Lung (tissue), 17 donors: ENCODE measurements at places on chromosomes 11 and 22. TPM values are rescaled to one million over a fixed set of nuclear protein-coding genes. Genes with fewer than 3 reads are reported as not detected.
A peak's percentile ranks its signal among the peaks of the same experiment; 100 is the strongest.

DNA sequence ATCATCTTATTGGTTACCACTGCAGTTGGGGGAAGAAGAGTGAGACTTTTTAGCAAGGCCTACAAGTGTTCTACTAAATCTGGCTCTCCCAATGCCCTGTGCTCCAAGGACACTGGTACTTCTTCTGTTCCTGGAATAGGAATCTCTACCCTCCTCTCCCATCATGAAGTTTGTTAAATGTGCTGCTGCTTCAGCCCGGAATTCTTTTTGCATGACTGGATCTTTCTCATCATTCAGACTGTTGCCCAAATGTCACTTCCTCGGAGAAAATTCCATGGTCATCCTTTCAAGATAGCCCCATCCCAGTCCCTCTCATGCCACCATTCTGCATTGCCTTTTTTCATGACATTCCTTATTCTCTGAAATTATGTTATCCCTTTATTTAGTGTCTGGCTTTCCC is 400.8 kb downstream of the SOX6 start:
- H3K27ac ChIP-seq: no peak overlapping the region

- H3K4me3 ChIP-seq: no peak overlapping the region
- DNase-seq: no peak
- H3K36me3 ChIP-seq: no peaks in the 10 kb centered on the region
- H3K27ac ChIP-seq: no peak overlapping the region
These were observed 336 bp upstream of the LIF start for GRCh38 chr22:30246814-30247376.

The OR5L2 gene
- not detected for total RNA-seq

DNA sequence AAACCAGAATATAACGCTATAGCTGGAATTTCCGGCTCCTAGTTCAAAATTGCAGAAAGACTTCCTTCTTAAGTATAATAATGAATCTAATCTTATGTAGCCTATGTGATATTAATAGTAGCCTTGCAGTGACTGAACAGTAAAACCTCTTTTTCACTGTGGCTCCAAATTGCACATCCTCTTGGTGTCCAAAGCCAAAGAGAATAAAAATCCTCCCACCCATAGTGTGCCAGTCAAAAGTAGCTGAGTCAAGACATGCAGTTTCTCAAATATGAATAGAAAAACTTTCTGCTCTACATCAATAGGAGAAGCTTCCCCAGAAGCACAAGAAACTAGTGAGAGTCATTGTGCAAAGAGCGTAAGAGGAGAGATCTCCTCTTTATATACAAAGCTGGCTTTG is 76.0 kb upstream of the PICALM start:
- no peaks in the 10 kb centered on the region for H3K36me3 ChIP-seq
- DNase-seq: no peak
- no peaks in the 10 kb centered on the region for H3K27me3 ChIP-seq
- peaks cover 5% of the 10 kb centered on the region for H3K4me1 ChIP-seq

GRCh38 chr11:73389134-73389525 is 12.9 kb downstream of the RELT start:
- DNase-seq: no peak
- no peak overlapping the region for H3K27ac ChIP-seq
- no peak overlapping the region for H3K4me3 ChIP-seq
- no peaks in the 10 kb centered on the region for H3K36me3 ChIP-seq
- no peaks in the 10 kb centered on the region for H3K27me3 ChIP-seq
- H3K4me1 ChIP-seq: peaks cover 28% of the 10 kb centered on the region

The LUZP2 gene
- not detected for total RNA-seq

- H3K36me3 ChIP-seq: no peaks in the 10 kb centered on the region
- H3K4me1 ChIP-seq: no peaks in the 10 kb centered on the region
- no peaks in the 10 kb centered on the region for H3K27me3 ChIP-seq
- H3K4me3 ChIP-seq: no peak overlapping the region
- H3K27ac ChIP-seq: no peak overlapping the region
These were observed 82.8 kb downstream of the SPATA19 start for GRCh38 chr11:133762538-133762937.

The JRKL gene
- 20.2 TPM for total RNA-seq

- H3K4me3 ChIP-seq: no peak overlapping the region
- H3K4me1 ChIP-seq: no peaks in the 10 kb centered on the region
- peak overlapping the region; percentile 66 for H3K27ac ChIP-seq
- no peak for DNase-seq
- H3K27me3 ChIP-seq: no peaks in the 10 kb centered on the region
- peaks cover 58% of the 10 kb centered on the region for H3K36me3 ChIP-seq
These were observed 10.7 kb downstream of the PCSK7 start for GRCh38 chr11:117220999-117221774.

The ANKK1 gene
- total RNA-seq: 1.1 TPM

DNA sequence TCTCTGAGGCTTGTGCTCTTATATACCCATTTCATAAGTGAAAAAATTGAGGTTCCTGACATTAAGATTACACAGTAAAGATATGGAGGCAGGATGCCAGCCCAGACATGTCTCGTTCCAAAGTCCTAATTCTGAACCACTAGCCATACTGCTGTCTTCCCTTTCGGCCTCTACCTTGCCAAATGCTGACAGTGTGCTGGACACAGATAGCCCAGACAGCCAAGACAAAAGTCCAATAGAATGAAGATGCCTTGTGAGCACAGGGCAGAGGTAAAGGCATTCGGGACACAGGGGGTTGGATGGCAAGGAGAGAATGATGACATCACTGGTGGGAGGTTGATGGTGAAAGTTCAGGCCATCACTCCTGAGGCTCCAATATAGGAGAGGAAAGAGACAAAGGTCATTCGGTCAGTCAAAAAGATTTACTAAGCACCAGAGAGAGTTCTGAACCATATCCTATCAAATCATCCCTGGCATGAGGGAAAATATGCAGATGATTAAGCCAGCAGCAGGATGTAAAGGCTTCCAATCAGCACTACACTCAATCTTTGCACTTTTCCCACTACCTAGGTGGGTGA is 174.0 kb upstream of the MTMR2 start:
- H3K4me1 ChIP-seq: peaks cover 18% of the 10 kb centered on the region
- H3K36me3 ChIP-seq: peaks cover 5% of the 10 kb centered on the region
- no peak for DNase-seq
- no peaks in the 10 kb centered on the region for H3K27me3 ChIP-seq

The FAM181B gene
- total RNA-seq: 0.21 TPM

- H3K4me1 ChIP-seq: peaks cover 4% of the 10 kb centered on the region
- peak; percentile 37 for DNase-seq
- no peak overlapping the region for H3K4me3 ChIP-seq
These were observed 2.8 kb upstream of the DBX1 start for GRCh38 chr11:20162824-20163782.

DNA sequence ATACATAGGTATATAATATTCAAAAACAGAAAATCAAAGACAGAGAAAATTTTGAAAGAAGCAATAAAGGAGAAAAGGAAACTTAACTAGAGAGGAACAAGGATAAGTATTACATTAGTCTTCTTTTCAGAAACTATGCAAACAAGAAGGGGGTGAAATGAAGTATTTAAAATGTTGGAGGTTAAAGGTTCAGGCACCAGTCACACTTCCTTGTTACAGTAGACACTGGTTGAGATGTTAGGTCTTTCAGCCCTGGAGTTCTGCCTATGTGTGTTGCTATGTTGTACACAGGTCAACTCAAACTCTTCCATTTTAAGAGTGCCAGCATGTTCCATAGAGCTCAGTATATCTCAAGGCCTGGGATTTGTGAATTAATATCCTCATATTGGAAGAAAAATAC is 6.0 kb upstream of the MS4A4A start:
- no peak overlapping the region for H3K4me3 ChIP-seq
- no peak for DNase-seq
- no peaks in the 10 kb centered on the region for H3K27me3 ChIP-seq
- H3K27ac ChIP-seq: no peak overlapping the region

- no peak overlapping the region for H3K27ac ChIP-seq
- DNase-seq: no peak
- H3K27me3 ChIP-seq: no peaks in the 10 kb centered on the region
- H3K4me1 ChIP-seq: no peaks in the 10 kb centered on the region
- no peaks in the 10 kb centered on the region for H3K36me3 ChIP-seq
- H3K4me3 ChIP-seq: no peak overlapping the region
These were observed 1494.6 kb downstream of the TBC1D22A start for GRCh38 chr22:48256776-48257684.

GRCh38 chr11:78414321-78415051 is 3.1 kb downstream of the GAB2 start:
- no peak overlapping the region for H3K27ac ChIP-seq
- no peaks in the 10 kb centered on the region for H3K36me3 ChIP-seq
- H3K4me1 ChIP-seq: peaks cover 3% of the 10 kb centered on the region
- H3K27me3 ChIP-seq: no peaks in the 10 kb centered on the region
- DNase-seq: peak; percentile 34
- H3K4me3 ChIP-seq: no peak overlapping the region

The SAA1 gene
- 44.4 TPM for total RNA-seq

The HTATIP2 gene
- total RNA-seq: 9.3 TPM

DNA sequence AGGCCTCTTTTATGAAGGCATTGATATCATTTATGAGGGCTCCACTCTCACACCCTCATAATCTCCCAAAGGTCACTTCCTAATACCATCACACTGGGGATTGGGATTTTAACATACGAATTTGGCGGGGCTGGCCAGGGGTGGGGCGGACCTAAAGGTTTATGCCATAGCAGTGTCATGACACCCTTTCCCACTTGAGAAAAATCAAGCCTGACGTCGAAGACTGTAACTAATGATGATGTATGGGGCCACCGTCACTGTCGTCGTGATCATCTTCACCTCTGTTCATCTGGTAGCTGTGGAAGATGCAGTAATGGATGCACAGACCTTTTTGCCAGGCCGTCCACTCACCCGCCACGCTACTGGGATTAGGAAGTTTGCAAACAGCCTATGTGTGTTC is 912.1 kb downstream of the TBC1D22A start:
- H3K27me3 ChIP-seq: no peaks in the 10 kb centered on the region
- DNase-seq: no peak
- H3K27ac ChIP-seq: no peak overlapping the region
- H3K4me1 ChIP-seq: no peaks in the 10 kb centered on the region
- H3K36me3 ChIP-seq: no peaks in the 10 kb centered on the region

The PHOX2A gene
- total RNA-seq: not detected

GRCh38 chr11:13313005-13313819 is 35.6 kb downstream of the BMAL1 start:
- no peak overlapping the region for H3K27ac ChIP-seq
- H3K27me3 ChIP-seq: no peaks in the 10 kb centered on the region

The ISX gene
- not detected for total RNA-seq

The NEFH gene
- total RNA-seq: 0.61 TPM

DNA sequence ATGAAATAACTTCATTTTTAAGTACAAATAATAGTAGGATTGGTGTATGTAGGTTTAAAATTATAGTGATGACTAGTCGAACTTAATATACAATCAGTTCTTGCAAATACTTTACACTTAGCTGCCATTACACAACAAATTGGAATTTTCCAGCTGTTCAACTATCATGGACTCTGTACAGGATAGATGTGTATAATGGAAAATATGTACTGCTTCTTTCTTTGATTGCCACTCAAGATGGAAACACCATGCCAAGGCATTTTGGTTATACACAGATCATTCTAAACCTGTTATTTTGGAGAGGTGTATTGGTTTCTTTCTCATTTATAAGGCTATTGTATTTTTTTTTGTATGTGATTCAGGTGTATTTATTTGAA is 24.4 kb upstream of the CRTAM start:
- no peak for DNase-seq
- no peaks in the 10 kb centered on the region for H3K4me1 ChIP-seq
- H3K27ac ChIP-seq: no peak overlapping the region

DNA sequence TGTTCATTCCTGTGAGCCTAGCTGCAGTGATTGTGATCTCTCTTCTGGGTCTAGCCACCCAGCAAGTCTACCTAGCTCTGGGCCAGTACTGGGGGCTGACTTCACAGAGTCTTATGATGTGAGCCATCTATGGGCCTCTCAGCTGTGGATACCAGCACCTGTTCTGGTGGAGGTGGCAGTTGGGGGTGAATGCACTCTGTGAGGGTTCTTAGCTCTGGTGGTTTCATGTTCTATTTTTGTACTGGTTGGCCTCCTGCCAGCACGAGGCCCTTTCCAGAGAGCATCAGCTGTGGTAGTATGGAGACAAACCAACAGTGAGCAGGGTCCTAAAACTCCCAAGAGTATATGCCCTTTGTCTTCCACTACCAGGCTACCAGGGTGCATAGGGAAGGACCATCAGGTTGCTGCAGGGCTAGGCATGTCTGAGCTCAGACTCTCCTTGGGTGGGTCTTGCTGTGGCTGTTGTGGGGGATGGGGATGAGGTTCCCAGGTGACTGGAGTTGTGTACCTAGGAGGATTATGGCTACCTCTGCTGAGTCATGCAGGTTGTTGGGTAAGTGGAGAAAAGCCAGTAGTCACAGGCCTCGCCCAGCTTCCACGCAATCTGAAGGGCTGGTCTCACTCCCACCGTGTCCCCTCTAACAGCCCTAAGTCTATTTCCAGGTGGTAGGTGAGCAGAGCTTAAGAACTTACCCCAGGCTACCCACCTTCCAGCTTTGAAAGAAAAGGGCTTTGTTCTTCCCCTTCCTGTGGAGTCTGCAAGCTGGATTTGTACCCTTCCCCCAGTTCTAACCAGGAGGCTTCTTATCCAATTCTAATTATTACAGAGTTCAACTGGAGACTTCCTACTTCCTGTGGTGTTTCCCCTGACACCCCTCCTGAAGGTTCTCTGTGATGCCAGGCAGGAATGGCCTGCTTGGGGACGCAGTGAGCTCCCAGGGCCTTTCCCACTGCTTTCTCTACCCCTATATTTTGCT is 250.7 kb downstream of the LUZP2 start:
- H3K36me3 ChIP-seq: no peaks in the 10 kb centered on the region
- H3K4me3 ChIP-seq: no peak overlapping the region
- no peak overlapping the region for H3K27ac ChIP-seq
- no peaks in the 10 kb centered on the region for H3K27me3 ChIP-seq
- H3K4me1 ChIP-seq: no peaks in the 10 kb centered on the region
- no peak for DNase-seq

DNA sequence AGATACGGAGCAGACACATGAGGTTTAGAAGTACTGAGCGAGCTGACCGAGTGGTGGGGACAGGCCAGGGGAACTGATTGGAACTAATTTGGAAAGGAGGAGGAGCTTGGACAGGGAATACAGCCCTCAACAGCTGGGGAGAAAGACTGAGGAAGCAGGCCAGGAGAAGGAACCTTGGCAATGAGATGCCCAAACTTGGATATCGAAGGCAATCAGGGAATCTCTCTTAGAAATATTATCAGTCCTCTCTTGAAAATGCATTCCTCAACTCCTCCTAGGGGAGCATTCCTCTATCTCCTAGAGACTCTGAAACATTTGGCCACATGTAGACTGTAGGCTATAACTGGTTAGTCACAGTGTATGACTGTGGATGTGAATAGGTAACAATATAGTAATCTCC is 284.6 kb downstream of the GUCY1A2 start:
- DNase-seq: no peak
- H3K4me1 ChIP-seq: no peaks in the 10 kb centered on the region
- no peak overlapping the region for H3K4me3 ChIP-seq

The SMIM35 gene
- total RNA-seq: 0.17 TPM

The SLC6A5 gene
- total RNA-seq: not detected

GRCh38 chr11:72890881-72891280 is 76.7 kb downstream of the ATG16L2 start:
- peaks cover 26% of the 10 kb centered on the region for H3K36me3 ChIP-seq
- H3K27ac ChIP-seq: no peak overlapping the region
- no peaks in the 10 kb centered on the region for H3K27me3 ChIP-seq
- H3K4me3 ChIP-seq: no peak overlapping the region

GRCh38 chr11:44335052-44335760 is 25.3 kb upstream of the ALX4 start:
- no peak overlapping the region for H3K4me3 ChIP-seq
- no peak overlapping the region for H3K27ac ChIP-seq
- H3K36me3 ChIP-seq: no peaks in the 10 kb centered on the region

The PRMT3 gene
- total RNA-seq: 19.7 TPM
